Vagina (tissue), 2 donors: ENCODE measurements at places on chromosomes 12 and 14.

DNA sequence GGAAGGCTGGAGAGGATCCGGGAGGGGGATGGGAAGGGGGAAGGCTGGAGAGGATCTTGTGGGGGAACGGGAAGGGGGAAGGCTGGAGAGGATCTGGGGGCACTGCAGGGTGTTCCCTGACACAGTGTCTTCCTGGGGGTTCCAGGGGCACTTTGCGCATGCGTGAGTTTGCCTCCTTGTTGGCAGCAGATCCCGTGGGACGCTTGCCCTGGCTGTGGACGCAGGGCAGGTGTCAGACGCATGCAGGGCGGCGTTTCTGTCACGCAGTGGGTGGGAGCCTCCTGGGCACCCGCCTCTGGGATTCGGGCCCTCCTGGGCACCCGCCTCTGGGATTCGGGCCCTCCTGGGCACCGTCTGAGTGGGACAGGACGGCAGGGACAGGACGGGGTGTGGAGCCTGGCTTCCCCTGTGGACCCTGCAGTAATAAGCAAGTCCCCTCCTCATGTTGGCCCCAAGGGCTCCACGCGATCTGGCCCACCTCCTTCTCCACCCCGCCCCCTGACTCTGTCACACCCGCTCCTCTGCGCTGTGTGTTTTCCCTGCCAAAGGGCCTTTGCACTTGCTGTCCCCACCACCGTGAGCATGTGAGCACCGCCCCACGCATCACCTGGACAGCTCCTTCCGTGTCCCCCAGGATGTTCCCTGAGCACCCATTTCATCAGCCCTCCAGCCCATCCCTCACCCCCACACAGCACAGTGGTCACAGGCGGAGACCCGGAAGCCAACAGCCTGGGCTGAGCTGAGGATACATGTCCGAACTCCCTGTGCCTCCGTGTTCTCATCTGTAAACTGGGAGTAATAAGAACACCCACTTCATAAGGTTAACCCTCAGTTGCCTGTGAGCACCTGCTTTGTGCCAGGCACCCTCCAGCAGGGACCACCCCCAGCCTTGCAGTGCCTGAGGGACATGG lies 4.4 kb downstream of the MMP17 start:
- DNase-seq, result no peak

DNA sequence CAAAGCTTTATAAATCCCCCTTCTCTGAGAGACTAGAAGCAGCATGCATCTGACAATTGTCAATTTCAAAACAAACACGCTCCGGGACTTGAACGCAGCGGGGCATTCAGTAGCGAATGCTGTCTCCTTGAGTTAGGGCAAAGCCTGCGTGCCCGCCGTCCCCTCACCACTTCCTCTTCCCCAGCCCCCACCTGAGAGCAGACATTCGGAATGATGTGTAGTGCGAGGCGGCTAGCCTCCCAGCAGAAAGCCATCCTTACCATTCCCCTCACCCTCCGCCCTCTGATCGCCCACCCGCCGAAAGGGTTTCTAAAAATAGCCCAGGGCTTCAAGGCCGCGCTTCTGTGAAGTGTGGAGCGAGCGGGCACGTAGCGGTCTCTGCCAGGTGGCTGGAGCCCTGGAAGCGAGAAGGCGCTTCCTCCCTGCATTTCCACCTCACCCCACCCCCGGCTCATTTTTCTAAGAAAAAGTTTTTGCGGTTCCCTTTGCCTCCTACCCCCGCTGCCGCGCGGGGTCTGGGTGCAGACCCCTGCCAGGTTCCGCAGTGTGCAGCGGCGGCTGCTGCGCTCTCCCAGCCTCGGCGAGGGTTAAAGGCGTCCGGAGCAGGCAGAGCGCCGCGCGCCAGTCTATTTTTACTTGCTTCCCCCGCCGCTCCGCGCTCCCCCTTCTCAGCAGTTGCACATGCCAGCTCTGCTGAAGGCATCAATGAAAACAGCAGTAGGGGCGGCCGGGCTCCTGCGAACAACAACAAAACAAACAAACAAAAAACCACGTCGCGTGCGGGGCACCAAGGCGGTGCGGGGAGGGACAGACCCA lies 2.2 kb downstream of the PRMT8 start:
- DNase-seq, result no peak

DNA sequence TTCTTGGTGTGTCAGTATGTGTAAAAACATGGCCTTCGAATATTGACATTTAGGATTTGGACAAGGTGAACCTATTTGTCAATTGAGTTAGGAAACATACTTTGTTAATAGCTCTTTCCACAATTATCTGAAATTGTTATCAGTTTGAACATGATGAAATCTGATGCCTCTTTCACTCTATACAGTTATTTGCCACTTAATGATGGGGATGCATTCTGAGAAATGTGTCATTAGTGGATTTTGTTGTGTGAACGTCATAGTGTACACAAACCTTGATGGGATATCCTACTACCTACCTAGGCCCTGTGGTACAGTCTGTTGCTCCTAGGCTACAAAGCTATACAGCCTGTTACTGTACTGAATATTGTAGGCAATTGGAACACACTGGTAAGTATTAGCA lies 4.8 kb downstream of the TULP3 start:
- DNase-seq, result no peak

GRCh38 chr14:100619396-100620254 lies 32.4 kb upstream of the BEGAIN start:
- no peak for DNase-seq

GRCh38 chr12:32605326-32606095 lies 73.6 kb upstream of the DNM1L start:
- no peak for DNase-seq

DNA sequence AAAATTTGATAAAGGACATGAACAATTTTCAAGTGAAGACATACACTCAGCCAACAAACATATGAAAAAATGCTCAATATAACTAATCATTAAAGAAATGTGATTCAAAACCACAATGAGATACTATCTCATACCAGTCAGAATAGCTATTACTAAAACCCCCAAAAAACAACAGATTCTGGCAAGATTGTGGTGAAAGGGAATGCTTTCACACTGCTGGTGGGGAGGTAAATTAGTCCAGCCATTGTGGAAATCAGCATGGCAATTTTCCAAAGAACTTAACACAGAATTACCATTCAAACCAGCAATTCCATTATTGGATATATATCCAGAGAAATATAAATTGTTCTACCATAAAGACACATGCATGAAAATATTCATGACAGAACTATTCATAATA lies 18.7 kb upstream of the TAS2R14 start:
- no peak for DNase-seq

DNA sequence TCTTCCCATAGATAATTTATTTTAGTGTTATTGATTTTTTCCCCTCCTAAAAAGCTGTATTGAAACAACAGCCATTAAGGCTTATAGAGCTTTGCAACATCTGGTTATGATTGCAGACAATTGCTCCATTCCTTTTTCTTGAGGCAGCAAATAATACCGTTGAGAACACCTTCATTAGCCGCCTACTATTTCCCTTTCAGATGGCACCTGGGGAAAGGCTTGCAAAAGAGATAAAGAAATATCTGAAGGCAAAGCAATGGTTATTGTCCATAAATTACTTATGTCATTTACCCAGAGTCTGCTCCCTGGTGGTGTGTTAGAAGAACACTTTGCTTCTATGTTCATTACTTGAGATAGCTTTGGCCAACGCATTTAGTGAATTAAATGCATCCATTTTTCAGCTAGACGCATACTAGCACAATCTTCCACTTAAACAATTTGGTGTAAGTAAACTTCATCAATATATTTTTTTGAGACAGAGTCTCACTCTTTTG lies 377.8 kb downstream of the KCNH5 start:
- DNase-seq, result no peak

DNA sequence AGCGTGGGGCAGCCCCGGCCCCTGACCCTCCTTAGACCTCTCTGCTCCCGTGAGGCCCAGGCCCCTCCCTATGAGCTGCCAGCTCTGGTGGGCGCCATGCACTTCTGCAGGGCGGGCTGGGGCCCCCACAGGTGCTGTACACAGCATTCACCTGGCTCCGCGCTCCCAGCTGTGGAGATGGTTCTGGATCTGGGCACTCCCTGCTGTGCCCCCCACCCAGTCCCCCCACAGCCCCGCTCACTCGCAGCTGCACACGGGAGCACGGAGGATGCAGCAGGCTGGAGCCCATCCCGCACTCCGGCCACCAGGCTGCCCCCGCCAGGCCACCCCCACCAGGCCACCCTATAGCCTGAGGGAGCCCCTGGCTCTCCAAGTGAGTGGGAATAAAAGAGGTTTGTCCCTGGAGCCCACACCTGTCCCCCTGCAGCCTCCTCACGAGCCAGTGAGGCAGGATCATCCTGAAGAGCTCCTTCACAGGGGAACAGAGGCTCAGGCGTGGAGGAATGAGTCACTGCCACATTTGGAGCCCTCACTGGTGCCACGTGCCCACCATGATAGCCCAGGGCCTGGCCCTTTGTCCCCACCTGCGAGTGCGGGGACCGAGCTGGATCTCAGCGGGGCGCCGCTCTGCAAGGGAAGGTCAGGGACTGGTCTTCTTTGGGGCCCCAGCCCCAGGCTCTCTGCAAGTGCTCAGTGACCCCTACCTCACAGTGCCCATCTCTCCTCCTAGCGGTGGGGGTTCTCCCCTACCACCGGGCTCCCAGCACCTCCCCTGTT lies 1.9 kb downstream of the ADSS1 start:
- DNase-seq, result no peak

GRCh38 chr12:2984698-2985097 lies 25.5 kb downstream of the TEAD4 start:
- DNase-seq, result no peak

DNA sequence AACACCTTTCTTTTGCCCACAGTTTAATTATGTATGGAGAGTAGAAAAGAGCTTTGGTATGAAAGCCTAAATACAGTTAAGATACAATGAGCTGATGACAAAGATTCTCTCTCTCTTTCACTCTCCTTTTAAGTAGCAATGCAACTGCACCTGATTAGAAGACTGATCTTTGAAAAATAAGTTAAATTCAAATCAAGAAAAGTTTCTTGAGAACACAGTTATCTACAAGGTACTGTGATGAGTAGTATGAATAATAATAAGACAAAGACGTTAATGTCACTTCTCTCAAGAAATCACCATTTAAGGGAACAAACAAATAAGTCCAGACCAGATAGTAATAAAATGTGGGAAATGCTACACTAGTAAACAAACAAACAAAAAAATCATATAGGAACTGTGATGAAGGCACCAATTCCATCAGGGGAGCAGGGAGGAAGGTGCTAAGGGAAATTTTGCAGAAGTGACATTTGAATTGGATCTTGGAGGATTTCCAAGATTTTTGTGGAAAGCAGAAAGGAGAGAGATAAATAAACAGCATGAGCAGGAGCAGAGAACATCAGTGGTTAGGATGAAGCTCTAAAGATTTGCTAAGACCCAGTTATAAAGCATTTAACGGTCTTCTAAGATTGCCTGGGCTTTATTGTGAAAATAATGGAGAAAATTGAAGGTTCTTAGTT lies 65.2 kb upstream of the STK38L start:
- DNase-seq, result no peak

- DNase-seq, result no peak
Measured at GRCh38 chr14:71672596-71672995, 259.6 kb upstream of the RGS6 start.

DNA sequence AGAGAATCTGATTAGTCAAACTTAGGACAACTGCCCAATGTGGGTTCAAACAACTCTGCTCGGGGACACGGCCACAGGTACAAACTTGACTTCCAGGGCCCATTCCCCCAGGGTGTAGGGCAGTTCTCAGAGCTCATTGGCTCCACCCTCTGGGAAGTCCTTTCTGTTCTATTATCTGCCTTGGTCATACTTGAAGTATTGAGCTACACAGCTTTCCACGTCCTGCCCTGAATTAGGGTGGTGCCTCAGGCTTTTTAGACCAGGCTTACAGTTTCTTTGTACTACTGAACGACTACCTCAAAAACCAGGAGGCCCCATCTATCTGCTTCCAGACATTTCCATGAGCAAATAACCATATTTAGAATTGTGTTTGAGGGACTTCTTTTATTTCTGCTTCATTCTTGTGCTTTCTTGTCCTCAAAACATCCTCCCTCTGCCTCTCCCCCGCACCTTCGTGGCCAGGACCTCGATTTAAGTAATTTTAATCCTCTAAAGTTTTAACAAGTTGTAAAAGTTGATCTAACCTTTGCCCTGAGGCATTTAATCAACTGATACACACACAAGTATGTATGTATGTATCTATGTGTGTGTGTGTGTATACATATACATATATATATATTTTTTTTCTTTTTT lies 281.7 kb upstream of the AMIGO2 start:
- DNase-seq, result no peak

- no peak for DNase-seq
Measured at GRCh38 chr14:60646226-60646818, 3.0 kb downstream of the SIX1 start.

DNA sequence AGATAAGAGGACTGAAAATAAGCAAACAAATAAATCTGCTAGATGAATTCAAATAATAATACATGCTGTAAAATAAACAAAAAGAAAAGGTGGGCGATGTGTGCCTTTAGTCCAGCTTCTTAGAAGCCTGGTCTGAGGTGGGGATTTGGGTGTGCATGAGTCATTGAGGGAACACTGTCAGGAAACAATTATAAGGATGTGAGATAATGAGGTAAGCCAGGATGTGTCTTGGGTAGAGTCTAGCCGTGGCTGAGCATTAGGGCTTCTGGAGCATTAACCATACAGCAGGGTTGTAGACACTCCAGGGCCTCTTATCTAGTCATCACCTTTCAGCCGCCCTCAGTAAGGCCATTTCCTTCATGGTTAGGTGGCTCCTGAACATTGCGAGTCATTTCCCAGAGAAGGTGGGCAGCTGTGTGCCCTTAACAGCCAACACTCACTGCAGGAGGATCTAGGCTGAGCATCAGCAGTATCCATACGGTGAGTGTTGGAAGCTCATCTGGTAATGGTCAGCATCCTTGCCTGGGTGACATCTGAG lies 405.6 kb downstream of the GLT1D1 start:
- DNase-seq, result no peak

GRCh38 chr12:69733638-69734037 lies 5.0 kb upstream of the RAB3IP start:
- no peak for DNase-seq

GRCh38 chr12:80708975-80709328 lies 1.5 kb downstream of the MYF6 start:
- no peak for DNase-seq

GRCh38 chr12:19312637-19313036 lies 126.7 kb upstream of the AEBP2 start:
- DNase-seq, result no peak
